Activated CD8-positive, alpha-beta memory T cell treated with anti-CD3 and anti-CD28 coated beads for 1 hour (primary cell): ENCODE measurements at places on chromosomes 6 and 20.
A peak's percentile ranks its signal among the peaks of the same experiment; 100 is the strongest.

- DNase-seq = no peak
These were observed 613 bp upstream of the DLL1 start for GRCh38 chr6:170291271-170292110.

- no peak for DNase-seq
These were observed at the start of gene TMEM200A for GRCh38 chr6:130365166-130366106. Gene TMEM200A, plus strand, starts transcription at chr6:130366017. Its CDS starts 74,406 bp downstream, at chr6:130440423.

DNA sequence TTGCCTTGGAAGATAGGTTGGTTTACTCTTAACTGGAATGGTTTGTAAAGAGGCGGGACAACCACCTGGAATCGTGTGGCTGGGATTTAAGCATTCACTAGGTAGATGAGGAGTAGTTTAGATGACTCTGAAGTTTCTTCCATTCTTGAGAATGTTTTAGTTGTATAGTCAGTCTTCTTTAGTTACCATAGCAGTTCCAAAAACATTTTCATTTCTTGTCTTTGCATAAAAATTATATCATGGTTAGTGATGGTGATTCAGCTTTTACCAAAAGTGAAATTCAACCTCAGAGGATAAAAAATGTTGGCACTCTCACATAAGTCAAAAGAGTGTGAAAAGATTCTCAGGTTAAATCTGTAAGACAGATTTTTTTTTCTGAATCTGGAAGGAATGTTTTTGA lies 70.3 kb downstream of the SMAP1 start:
- no peak for DNase-seq

- no peak for DNase-seq
These were observed 32.1 kb downstream of the TRAM2 start for GRCh38 chr6:52544602-52545405.

- no peak for DNase-seq
These were observed 15.5 kb downstream of the TPD52L1 start for GRCh38 chr6:125169058-125169457.

GRCh38 chr20:46544576-46544975 lies 5.9 kb downstream of the OCSTAMP start:
- no peak for DNase-seq

GRCh38 chr20:18287546-18287914 lies 797 bp upstream of the ZNF133 start:
- no peak for DNase-seq

GRCh38 chr6:162385980-162386379 lies 341.6 kb downstream of the PRKN start:
- DNase-seq = no peak

- peak; percentile 44 for DNase-seq
These were observed 19.0 kb downstream of the PACSIN1 start for GRCh38 chr6:34484899-34485298.

- no peak for DNase-seq
These were observed 603.9 kb upstream of the SLC35B3 start for GRCh38 chr6:9039258-9039657.

DNA sequence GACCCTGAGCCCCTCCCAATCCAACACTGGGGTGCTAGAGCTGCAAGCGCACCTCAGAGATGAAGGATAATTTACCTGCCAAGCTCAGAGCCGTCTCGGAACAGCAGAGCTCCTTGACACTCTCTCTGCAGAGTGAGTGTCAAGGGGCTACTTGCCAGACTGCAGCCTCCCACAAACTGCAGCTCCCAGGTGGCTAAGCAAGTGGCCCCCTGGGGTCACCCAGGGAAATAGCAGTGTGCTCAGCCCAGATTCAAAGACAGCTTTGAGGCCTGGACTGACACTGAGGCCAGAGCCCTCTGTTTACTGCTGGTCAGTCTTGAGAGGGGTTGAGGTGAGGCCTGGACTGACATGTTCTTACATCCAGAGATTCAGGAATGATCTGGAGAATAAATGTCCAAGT lies 46.0 kb upstream of the GJA1 start:
- DNase-seq = no peak

DNA sequence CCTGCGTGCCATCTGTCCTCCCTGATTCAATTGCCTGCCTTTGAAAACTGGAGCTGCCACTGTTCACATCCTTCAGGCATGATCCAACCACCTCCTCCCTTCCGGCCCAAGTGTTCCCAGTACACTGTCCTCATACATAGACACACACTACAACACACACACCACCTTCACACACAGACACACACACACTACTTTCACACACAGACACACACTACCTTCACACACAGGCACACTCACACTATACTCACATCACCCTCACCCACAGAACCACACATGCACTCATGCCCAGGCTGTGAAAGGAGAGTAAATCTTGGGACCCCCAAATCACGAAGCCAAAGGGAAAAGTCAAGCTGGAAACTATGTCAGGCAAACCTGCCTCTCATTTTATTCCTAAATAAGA lies 109.4 kb upstream of the MYLIP start:
- no peak for DNase-seq

GRCh38 chr6:55174211-55175026 lies at the start of gene HCRTR2:
Gene HCRTR2, plus strand, starts transcription at chr6:55174515. Its CDS starts 73 bp downstream, at chr6:55174588.
- no peak for DNase-seq

GRCh38 chr20:32528171-32528891 lies 56.8 kb downstream of the NOL4L start:
- DNase-seq = no peak

- DNase-seq = no peak
These were observed 185.3 kb downstream of the OGFRL1 start for GRCh38 chr6:71473926-71474325.

DNA sequence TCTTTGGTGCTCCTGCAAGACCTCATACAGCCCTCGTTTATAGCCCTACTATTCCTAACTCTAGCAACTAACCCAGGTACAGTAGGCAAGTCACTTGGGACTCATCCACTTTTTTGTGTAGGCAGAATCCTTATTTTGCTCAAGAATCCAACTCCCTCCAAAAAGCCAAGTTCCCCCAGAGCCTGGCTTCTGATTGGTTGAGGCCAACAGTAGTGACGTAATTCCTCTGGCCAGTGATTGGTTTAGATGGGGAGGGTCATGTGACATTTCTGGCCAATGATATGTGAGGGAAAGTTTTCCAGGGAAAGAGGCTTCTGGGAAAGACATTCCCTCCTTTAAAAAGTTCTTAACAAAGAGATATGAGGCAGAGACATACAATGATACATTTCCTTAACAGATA lies 32.1 kb downstream of the KIAA1755 start:
- no peak for DNase-seq

DNA sequence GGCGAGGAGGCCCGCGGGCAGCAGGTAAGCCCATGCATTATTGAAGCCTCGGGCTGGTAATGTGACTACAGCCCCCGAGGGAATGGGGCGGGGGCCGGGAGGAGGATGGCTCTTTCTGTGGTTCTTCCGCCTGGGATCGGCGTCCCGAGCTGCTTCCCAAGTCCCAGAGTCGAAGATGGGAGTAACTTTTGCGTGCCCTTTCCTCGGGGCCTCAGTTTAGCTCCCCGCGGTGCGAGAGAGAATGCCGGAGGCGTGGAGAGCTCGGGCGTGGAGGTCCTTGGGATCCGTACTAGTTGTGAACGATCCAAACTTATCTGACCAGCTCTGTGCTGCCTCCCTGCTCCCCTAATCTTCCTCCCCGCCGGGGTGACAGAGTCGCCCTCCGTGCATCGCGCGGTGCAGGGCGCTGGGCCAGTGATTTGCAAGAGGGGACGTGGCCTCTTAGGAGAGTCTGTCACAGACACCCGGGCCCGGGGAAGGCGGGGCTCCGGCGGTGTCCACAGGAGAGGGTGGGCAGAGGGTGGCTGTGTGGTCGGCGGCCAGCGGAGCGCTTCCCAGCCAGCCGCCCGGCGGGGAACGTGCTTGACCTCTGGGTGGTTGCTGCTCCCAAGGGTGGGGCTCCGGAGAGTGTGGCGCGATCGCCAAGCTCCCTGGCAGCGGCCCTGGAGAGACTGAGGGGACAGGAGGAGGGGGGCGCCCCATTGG lies 815 bp downstream of the UTRN start:
- peak; percentile 19 for DNase-seq

- DNase-seq = no peak
These were observed 5.7 kb upstream of the RBPJL start for GRCh38 chr20:45300961-45301360.

DNA sequence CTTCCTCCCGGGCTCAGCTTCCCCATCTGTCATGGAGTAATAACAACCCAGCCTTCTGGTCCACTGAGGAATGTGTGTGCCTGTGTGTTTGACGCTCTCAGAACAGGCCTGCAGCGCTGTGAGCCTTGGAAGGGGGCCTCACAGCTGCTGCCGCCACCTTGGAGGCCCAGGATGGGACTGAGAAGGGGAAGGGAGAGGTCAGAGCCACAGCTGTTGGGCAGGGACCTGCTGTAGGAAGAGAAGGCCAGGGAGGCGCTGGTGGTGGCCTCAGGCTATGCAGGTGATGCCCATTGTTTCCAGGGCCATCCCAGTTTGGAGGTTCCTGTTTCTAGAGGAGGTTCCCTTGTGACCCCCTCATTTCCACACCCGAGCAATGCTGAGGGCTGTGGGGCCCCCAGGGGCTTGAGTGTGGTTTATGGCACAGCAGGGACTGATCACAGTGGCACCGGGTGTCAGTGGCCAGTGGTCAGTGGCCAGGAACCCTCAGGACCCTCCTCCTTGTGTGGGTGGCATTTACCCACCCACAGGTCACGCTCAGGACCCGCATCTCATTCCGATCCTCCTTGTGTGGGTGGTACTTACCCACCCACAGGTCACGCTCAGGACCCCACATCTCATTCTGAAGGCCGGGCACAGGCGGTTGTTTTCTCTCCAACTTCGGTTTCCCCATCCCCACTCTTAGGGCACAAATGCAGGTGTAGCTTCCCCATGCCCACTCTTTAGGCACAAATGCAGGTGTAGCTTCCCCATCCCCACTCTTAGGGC lies 14.0 kb downstream of the TPD52L2 start:
- no peak for DNase-seq

DNA sequence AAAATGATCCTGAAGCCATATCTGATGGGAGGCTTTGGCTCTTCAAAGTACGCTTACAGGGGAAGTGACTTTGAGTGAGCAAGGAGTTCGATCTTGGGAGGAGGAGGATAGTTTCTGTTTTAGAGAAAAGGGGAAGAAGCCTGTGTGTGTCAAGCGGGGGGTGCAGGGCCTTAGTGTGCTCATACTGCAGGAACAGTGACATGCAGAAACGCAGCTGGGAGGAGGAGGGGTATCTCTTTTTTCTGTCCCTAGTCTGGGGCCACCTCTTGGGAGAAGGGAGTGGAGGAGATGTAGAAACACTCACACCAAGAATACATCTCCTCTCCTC lies 19.8 kb downstream of the SIRPD start:
- no peak for DNase-seq

GRCh38 chr6:134721060-134721405 lies 228.9 kb downstream of the ALDH8A1 start:
- no peak for DNase-seq

DNA sequence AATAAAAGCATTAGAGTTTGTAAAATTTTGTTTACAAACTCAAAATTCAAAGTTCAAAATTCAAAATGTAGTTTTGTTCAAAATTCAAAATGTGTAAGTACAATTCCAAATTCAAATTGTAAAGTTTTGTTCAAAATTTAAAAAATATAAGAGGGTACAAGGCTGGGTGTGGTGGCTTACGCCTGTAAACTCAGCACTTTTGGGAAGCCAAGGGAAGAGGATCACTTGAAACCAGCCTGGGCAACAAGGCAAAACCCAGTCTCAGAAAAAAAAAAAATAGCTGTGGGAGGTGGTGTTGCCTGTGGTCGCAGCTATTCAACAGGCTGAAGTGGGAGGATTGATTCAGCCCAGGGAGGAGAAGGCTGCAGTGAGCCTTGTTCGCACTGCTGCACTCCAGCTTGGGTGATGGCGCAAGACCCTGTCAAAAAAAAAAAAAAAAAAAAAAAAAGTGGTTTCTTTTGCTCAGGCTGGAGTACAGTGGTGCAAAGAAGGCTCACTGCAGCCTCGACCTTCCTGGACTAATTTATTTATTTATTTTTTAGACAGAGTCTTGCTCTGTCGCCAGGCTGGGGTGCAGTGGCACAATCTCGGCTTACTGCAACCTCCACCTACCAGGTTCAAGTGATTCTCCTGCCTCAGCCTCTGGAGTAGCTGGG lies 5.4 kb upstream of the ZBTB12 start:
- DNase-seq = no peak

DNA sequence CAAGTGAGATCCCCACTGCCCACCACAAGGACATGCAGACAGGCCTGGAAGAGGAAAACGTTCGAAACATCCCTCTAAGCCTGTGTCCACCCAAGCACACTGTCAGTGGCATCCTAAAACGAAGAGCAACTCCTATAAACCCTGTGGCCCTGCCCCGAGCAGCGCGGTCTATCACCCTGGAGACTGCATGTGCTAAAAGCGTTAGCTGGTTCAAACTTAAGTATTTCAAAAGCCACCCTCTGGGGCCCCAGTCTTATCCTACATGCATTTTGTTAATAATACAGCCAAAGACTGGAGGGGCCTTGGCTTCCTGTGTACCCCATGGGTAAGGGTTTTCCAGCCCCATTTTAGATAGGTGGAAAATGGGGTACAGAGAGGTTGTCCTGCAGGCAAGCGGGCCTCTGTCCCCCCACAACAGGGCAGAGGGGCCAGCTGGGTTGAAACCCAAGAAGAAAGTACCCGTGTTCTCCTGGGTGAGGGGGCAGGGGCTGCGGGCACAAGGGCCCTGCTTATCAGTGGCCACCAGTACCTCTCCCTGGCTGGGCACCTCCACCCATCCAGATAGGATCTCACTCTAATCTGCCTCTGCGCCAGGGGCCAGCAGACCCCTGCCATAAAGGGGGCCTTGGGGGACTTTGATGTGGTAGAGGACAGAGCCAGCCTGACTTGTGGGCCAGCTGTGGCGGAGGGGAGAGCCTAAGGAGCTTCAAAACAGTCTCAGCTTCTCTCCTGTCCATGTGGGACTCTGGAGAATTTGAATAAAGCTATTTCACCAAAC lies 28.3 kb downstream of the PREX1 start:
- DNase-seq = no peak

DNA sequence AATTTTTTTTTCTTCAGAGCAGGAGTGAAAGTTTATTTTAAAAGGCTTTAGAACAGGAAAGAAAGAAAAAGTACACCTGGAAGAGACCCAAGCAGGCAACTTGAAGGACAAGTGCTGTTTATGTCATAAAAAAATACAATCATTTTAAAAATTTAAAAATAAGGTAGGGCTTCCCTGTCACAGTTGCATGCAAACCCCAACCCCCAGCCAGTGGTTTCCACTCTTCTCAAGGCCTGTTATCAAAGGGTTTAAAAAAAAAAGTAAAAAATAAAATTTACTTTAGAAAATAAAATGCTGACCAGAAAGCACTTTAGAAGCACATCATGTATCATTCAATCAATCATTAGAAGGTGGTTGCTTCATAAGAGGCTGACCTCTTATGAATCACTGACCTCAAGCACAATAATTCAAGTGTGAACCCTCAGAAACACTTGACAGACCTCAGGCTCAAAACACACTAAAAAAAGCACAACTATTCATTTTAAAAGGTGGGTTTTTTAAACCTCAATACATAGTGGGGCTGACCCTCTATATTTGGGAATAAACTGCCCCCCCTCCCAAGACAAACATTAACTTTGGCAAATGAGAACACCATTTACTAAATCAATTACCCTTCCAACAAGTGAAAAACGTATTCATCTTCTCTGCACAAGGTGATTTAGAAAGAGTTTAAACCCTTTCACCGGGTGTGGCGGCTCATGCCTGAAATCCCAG lies 15.6 kb downstream of the ILRUN start:
- DNase-seq = no peak

- no peak for DNase-seq
These were observed 351.7 kb upstream of the ARID1B start for GRCh38 chr6:156425359-156426020.
